ENCODE measurements at places on chromosomes 6 and 20.
A peak's percentile ranks its signal among the peaks of the same experiment; 100 is the strongest.

GRCh38 chr6:158284007-158284875 lies 28.0 kb upstream of the TULP4 start:
- peak; percentile 70 for DNase-seq

- DNase-seq, result no peak
Observed at GRCh38 chr20:49659056-49659455, 54.6 kb downstream of the B4GALT5 start.

DNA sequence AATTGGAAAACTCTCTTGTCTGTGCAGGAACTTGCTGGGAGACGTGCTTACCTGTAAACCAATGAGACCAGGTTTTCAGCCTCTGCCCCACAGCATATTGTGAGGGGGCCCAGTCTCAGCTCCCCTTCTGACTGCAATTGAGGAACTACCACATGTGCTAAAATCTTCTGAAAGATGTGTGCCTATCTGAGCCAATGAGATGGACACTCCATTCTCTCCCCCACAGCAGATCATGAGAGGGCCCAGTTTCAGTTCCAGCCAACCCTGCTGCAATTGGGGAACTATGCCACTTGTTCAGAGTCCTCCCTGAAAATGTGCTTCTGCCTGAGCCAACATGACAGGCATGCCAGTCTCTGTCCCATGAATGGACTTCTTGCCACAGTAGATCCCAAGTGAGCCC lies 20.9 kb upstream of the PI3 start:
- no peak for DNase-seq

GRCh38 chr20:47789764-47790579 lies 4.7 kb upstream of the SULF2 start:
- DNase-seq, result peak; percentile 57

GRCh38 chr20:49630396-49630951 lies 62.5 kb upstream of the PTGIS start:
- no peak for DNase-seq

DNA sequence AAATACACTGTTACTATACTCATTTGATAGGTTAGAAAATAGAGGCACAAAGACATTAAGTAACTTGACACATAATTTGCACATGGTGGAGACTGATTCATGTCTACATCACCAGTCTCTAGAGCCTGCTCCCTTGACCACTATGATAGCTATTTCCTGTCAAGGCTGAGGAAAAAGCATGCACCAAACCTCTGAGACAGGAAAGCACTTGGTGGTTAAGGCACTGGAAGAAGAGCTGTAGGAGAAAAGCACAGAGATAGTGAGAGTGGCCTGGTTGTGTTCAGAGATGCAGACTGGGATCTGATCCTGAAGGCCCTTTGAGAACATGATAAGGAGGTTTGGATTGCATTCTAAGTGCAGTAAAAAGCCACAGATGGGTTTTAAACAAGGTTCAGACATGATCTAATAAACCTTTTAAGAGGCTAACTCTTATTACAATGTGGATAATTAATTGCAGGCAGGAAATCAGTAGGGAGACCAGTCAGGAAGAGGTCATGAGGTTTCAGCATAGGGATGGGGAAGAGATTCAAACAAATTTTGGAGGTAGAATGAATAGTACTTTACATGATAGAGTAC lies 168.9 kb downstream of the PHF3 start:
- peak; percentile 93 for DNase-seq

- DNase-seq, result no peak
Observed at GRCh38 chr6:148217921-148218320, 124.7 kb upstream of the SASH1 start.

- no peak for DNase-seq
Observed at GRCh38 chr6:40899684-40900155, 139.3 kb downstream of the UNC5CL start.

DNA sequence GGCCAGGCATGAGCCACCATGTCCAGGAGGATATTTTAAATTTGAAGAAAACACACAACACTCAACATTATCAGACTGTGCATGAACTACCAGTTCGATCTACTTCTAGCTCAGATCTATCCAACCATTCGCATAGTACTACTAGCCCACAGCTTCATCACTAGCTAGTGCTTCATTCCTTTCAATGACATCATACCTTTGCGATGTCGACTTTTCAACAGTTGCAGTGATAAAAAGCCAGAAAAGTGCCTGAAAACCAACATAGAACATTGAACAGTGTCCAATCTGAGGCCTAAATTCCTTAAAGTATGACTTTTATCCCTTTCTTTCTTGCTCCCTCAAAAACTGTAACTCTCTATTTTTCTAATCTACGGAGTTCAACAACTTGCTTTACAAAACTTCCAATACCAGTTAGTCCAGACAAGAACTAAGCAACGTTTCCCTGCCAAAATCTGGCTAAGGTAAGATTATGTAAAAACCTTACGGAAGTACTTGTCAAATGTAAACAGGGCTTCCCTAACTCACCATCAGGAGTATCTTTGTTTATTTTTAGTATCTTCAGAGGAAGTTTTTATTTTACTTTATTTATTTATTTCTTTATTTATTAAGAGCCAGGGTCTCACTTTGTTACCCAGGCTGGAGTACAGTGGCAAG lies 434.0 kb upstream of the JARID2 start:
- peak; percentile 45 for DNase-seq

DNA sequence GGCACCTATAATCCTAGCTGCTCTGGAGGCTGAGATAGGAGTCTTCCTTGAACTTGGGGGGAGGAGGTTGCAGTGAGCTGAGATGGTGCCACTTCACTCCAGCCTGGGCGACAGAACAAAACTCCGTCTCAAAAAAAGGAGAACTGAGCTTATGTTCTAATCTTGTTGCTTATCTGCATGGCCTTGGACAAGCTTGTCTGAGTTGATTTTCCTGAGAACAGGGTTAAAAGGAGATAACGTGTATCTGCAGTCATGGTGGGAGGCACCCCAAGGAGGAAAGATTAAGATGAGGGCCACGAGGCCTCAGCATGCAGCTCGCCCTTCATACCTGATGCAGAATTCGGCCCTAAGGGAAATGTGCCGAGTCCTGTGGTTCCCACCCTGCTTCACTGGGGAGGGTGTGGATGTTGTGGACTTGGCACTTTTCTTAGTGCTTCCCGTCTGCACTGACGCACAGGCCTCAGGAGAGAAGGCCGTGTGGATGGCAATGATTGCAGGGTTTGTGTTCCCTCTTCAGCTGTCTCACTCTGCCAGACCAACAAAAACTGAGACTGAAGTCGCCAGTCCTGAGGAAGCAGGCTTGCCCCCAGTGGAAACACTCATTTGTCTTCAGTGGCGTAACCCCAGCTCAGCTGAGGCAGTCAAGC lies 56.3 kb downstream of the EZR start:
- DNase-seq, result no peak

GRCh38 chr6:108959972-108960582 lies 111.9 kb downstream of the ARMC2 start:
- DNase-seq, result no peak

DNA sequence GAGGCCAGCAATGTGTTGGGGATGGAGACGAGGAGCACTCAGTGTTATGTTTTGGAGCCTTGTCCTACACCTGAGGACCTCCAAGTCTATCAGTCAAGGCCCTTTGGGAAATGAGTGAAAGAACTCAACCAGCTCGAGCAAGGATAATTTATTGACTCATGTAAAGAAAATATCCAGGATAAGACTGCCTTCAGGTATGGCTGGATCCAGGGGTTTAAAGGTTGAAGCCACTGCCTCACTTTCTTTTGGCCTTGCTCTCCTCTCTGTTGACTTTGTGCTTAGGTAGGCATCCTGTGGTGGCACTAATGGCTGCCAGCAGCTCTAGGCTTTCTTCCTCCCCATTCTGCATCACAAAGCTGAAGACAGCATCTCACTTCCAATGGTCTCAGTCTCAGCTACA lies 66.3 kb upstream of the ZNFX1 start:
- no peak for DNase-seq

GRCh38 chr6:137957471-137957870 lies 90.4 kb downstream of the TNFAIP3 start:
- no peak for DNase-seq

DNA sequence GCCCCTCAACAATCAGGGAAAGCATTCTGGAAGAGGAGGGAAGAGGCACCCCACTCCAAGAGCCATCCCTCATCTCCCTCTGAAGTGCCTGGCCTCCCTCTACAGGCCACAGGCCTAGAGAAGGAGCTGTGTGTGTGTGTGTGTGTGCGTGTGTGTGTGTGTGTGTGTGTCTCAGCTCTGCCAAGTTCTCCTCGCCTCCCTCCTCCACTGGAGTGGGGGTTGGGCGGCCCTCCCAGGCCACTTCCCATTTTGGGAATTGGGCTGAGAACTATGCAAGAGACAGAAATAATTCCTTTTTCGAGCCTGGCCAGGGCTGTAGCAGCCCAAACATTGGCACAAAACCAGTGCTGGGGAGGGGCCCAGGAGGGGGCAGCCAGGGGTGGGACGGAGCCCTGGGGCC lies 35.7 kb downstream of the KCNB1 start:
- peak; percentile 1 for DNase-seq

DNA sequence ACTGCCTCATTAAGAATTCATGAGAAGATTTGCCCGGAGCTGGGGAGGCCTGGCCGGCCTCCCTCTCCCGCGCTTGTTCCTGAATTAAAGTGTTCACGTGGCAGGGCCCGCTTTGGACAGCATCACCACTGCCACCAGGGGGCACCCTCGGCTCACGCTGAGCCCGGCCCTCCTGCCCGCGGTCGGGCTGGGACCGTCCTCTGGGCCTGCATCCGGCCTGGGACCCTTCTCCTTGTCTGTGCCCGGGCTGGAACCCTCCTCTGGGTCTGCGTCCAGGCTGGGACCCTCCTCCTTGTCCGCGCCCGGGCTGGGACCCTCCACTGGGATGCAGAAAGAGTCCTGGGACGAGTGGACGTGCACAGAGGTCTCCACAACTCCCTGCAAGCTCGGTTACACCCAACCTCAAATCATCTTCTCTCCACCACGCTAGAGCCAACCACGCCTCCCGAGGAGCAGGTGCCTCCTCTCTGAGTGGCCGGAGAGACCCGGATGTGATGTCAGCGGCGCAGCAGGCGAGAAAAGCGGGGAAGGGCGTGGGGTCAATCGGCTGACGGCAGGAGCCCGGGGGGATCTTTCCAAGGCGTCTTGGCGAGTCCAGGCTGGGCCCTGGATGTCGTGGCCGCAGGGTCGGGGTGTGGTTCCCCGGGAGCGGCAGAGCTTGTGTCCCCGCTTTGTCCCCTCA lies 50.9 kb upstream of the DACT2 start:
- DNase-seq, result no peak

DNA sequence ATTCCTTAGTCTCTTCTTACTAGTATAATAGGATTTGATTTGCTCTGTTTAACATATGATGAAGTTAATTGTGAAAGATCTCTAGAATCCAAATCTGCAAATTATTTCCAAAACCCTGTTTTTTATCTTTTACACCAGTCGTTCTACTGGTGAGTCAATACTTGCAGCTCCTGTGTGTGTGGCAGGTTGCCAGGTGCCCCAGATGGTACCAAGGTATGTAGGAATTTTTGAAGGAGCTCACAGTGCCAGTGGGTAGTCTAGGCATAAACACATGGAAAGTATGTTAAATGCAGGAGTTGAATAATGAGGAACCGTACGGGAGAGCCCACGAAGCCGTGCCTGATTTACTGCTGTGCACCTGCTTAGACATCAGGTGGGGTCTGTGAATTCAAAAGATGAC lies 192.2 kb downstream of the FARS2 start:
- no peak for DNase-seq

GRCh38 chr6:164039954-164040375 lies 625.4 kb downstream of the QKI start:
- no peak for DNase-seq

GRCh38 chr20:38730167-38730988 lies 6.1 kb downstream of the SLC32A1 start:
- DNase-seq, result no peak

DNA sequence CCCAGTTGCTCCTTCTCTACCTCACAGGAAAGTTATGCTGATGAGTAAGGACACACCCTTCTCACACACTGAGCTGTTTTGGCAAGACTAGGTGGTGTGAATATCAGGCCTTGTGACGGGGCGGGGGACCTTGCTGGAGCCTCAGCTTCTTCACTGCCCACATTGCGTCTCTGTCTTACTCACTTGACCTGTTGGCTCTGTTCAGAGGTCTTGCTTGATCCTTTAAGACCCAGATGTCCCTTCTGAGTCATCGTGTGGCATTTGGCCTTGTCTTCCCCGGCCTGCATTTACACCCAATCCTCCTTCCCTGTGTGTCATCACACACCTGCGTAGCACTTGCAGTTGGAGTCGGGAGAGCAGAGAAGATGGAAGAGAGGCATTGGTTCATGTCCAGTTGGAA lies 8.3 kb upstream of the PRND start:
- no peak for DNase-seq

GRCh38 chr6:14816116-14816859 lies 429.6 kb upstream of the JARID2 start:
- DNase-seq, result no peak

DNA sequence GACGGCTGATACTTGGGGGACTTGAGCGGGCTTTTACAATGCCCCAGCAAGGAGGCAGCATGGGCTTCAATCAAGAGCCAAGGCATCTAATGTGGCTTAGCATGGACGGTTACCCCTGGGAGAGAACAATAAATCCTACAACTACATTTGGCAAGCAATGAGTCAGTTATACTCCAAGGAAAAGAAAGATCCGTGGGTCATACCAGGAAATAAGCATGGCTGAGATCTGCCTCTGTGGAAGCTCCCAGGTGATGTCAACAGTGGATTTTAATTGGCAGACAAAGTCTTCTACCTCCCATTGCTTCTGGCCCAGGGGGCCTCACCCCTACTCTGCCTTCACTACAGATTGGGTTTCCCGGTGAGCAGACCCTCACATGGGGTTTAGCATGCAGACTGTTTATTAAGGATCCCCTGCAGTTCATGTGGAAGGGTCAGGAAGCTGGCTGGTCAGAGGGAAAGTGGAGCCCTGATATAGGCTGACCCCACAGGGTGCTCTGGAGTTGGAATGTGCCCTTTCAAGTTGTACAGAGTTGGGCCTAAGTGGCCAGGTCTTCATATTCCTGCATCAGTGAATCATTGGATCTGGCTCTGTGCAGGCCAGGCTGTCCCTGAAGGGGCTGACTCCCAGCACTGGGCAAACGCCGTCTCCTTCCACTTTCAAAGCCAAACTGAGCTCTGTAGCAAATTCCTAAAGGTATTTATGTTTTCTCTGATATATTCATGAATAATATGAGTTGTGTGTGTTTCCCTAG lies 91.3 kb upstream of the GGTLC1 start:
- no peak for DNase-seq

- no peak for DNase-seq
Observed at GRCh38 chr6:12314751-12315150, 24.6 kb downstream of the EDN1 start.

DNA sequence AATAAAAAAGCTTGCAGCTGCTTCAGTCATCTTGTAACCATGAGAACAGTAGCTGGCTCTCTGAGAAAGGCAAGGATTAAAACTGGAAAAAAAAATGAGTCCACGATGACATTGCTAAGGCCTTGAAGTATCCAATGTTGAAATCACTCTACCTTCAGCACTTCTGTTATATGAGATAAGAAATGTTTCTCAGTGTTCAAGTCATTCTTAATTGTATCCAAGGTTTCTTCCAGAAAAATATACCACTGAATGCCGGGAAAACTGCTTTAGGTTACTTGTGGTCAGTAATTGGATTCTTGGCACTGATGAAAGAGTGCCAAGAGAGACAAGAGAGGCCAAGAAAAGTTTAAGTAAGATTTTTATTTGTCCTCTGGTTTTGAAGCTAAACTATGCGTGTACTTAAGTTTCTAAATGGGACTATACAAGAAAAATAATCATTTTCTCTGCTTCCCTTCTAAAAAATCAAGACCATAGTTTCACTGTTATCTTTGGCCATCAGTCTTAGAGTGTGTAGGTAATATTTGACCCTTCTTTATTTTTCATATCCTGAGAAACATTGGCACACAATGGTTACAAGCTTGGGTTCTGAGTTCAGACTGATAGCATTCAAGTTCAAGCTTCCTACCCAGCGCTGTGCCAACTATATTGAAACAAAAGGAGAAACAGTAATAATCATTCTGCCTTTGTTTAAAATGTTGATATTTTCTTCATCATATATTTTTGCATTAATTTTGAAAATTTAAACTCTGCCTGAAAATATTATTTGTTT lies 84.6 kb downstream of the TRDN start:
- DNase-seq, result no peak
